ENCODE measurements at places on chromosomes 12 and 14. TPM values are rescaled to one million over a fixed set of nuclear protein-coding genes. Genes with fewer than 3 reads are reported as not detected.

DNA sequence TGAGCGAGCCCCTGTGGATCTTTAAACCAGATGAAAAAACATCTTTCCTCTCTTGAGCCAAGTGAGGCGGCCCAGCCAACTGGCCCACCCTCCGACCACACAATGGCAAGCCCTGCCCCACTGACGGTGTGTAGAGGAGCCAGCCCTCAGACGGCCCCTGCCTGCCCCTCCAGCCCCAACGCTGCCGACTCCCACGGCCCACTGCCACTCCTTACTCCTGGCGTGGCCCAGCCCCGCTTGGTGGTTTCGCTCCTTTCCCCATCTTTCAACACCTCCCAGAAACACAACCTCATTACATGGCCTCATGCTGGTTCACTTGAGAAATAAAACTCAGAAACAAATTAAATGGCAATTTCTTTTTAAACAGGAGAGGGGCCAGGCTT, 80.6 kb upstream of the DICER1 start:
- DNase-seq = no peak

- DNase-seq = peak; percentile 40
Measured at GRCh38 chr12:2686280-2686646, 108.5 kb upstream of the FKBP4 start.

- DNase-seq = no peak
Measured at GRCh38 chr14:89164168-89165073, 252.6 kb downstream of the FOXN3 start.

DNA sequence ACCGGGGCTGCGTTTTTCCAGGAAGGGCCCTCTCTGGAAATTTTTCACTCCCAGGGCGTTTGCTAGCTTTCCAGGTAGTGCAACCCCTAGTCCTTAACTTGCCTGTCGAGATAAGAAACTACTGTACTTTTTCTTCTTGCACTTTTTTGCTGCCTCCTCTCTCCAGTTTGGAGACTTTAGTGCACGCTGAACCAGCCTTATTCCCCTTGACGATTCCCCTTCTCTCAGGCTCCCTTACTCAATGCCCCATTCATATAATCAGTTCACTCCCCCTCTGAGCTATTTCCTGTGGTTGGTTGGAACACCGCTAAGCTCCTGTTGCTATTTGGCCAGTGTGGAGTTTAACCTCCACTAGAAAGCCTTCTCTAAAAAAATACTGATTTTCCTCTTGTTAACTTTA, 682 bp downstream of the CREBL2 start:
- peak; percentile 22 for DNase-seq

- DNase-seq = no peak
Measured at GRCh38 chr12:8692573-8692972, 5.2 kb upstream of the RIMKLB start.

GRCh38 chr12:124352839-124353238, 57.9 kb downstream of the RFLNA start:
- DNase-seq = no peak

DNA sequence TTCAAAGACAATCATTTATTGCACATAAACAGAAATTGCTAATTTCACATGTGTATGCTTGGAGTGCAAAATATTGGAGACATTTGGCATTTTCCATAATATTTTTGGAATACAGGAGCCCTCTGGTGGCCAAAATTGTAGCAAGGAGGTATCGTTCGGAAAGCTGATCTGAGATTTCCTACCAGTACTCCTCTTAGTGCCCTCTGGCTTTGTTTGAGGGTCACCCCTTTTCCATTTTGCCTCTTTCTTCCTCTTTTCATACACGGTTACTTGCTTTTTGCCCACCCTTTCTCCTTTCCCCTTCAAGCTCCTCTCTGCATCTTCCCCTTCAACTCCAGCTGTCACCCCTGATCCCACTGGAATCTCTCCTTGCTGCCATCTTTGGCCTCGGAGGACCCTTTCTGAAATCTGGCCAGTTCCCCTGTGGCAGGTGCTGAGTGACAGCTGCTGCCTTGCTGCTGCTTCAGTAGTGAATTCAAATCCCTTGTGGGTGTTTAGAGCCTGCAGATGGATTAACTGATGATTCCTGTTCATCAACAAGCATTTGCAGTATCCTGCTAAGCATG, 164.6 kb upstream of the PARP11 start:
- no peak for DNase-seq

GRCh38 chr12:112234303-112234702, 108.9 kb downstream of the TRAFD1 start:
- DNase-seq = no peak

GRCh38 chr12:65825507-65826352, 1.4 kb downstream of the HMGA2 start:
- no peak for DNase-seq

GRCh38 chr14:89025561-89026236, 201.2 kb downstream of the TTC8 start:
- no peak for DNase-seq

GRCh38 chr12:38607295-38607694, 290.7 kb downstream of the ALG10B start:
- DNase-seq = no peak

DNA sequence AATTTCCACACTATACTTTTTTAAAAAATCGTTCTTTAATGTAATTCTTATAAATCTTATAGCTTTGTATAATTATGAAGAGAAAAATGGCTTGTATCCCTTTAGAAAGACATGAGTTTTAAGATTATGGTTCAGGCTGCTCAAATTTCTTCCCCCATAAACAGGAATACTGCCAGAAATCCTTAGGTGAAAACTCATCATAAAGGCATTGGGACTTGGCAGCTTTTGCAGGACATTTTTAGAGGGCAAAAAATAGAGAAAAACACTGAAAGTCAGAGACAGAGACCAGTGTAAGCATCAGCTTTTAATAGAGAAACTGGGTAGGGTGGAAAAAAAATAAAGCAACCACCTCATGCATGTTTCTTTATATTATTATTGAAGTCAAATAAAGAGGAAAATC, 29.1 kb downstream of the LRRK2 start:
- no peak for DNase-seq

GRCh38 chr14:55756078-55756477, 176.1 kb downstream of the KTN1 start:
- DNase-seq = no peak

GRCh38 chr14:102590667-102591099, 1.8 kb upstream of the RCOR1 start:
- DNase-seq = no peak

DNA sequence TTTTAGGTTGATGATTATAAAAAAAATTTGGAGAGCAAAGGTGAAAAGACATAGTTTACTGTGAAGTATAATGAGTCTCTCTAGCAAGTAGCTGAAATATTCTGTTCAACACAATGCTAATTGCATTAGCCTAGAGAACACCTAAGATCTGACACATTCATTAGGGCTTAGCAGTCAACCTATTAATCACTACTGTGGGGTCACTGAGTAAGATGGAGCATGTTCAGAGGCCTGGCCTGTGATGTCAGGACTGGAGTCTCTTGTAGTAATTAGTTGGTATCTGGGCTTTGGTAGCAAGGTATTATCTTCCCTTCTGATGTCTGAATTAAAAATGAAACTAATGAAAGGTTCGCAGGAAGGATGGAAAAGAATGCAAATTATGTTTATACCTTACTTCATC, 112.7 kb downstream of the SLC16A7 start:
- DNase-seq = no peak

DNA sequence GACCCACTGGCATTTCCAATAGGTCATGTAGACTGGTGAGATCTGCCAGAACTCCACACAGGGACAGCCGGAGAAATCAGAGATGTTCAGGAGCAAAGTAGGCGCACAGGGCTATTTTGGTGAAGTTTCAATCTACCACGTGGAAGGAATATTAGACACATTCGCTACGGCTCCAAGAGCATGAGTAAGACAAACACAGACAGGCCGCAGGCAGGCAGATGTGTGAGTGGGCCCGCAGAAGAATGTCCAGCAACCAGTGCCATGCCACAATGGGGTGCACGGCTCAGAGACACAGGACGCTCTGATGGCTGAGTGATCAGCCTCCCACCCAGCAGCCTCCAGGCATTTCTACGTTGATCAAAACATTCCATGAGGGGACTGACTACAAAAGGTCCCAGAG, 10.4 kb downstream of the SLC15A4 start:
- no peak for DNase-seq

DNA sequence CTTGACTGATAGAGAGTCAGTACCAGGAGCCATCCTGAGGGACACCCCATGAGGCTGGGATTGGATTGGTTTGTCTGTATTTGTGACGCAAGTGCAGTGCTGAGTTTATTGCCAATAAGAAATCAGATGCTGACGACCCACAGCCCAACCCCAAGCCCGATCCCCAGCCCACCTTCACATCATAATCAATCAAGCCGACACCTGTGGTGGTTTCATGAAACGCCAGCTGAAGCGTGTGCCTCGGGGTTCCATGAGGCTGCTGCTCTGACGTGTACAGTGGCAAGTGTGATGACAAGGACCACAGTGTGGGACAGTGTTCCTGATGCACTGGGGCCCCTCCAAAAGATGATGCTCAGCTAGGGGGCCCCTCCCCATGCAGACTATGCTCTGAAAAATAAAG, 62.1 kb upstream of the C14orf180 start:
- no peak for DNase-seq

DNA sequence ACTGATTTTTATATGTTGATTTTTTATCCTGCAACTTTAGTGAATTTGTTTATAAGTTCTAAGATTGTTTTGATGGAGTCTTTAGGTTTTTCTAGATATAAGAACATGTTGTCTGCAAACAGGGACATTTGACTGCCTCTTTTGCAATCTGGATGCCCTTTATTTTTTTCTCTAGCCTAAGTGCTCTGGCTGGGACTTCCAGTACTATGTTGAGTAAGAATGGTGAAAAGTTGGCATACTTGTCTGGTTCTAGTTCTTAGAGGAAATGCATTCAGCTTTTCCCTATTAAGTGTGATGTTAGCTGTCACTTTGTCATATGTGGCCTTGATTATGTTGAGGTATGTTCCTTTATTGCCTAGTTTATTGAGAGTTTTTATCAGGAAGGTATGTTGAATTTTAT, 68.1 kb downstream of the ERC1 start:
- DNase-seq = no peak

DNA sequence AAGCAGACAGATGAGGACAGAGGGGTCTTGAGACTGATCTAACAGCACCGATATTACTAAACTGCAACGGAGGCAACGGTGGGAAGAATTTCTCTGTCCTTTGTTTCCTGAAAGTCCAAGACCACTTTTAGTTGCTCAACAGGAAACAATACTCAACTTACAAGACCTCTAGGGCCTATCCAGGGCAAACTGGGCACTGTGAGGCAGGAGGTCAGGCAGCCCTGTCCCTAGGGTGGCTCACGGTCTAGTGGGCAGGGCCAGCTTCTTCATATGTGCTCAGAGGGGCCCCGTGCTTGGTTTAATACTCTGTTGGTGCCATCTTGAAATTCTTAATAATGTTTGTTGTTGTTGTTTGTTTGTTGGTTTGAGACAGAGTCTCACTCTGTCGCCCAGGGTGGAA, 14.2 kb downstream of the SSH1 start:
- DNase-seq = no peak

GRCh38 chr12:99142651-99143050, 497.6 kb downstream of the APAF1 start:
- DNase-seq = no peak

DNA sequence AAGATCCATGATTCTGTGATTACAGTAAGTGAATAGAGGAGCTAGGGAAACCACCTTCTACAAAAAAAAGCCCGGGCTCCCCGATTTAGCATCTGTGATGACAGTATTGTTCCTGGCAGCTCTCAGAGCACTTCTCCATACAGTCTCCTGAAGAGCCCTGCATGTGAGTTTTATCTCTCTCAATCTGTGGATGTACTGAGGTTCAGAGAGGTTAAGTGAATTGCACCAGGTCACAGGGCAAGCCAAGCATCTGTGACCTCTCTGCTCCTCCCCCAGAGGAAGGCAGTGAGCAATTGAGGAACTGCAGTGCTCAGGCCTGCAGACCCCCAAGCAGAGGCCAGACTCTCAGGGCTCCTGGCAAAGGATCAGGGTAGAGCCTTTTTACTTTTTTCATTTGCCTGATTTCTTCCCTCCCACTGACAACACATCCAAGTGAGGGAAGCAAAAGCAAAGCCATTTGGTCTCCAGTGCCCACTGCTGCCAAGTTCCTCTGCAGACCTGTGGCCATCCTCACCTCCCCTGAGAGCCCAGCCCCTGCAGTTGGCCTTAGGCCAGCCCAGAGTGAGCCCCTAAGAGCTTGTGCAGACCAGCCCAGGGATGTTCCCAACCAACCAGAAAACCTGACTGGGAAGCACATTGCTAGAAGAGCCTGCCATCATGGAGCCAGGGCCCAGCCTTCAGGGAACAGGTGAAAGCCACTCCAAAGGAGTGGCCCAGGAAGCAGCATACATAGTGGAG, 47.6 kb upstream of the PNMA1 start:
- no peak for DNase-seq

DNA sequence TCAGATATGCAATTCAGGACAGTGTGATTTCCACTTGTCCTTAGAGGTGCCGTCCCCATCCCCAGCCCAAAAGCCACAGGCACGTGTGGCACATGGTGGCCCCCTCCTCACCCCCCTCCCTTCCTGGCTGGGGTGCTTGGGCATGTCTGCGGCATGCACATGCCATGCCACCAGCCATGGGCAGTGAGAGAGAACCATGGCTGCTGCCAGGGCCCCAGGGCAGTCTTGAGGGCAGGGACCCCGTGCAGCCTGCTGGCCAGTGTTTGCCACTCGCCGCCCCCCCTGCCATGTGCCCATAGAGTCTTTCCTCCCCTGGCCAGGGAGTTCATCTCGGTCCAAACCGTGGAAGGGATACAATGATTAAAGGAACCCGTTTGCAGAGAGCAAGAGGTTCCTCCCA, 41.5 kb downstream of the TNFAIP2 start:
- peak; percentile 37 for DNase-seq

GRCh38 chr12:120979862-120980696, 1.7 kb downstream of the HNF1A start:
- DNase-seq = no peak

DNA sequence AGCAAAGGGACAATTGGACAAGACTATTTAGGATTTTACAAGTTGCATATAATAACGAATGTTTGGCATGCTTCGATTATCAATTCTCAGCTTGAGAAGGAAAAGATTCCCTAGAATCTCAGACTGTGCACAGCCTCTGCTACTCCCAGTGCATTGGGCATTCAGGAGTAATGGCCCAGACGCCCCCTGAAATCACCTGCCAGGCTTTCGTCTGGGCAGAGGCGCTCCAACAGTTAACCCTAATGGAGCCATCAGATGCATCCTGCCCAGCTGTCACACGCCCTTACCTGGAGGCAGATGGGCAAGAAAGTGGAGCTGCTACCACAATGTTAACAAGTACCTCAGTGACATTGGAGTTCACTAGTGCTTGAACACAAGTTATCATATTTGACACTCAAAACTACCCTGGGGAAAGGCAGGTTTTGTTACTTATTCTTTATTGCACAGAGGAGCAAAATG, 927 bp upstream of the LRP6 start:
- no peak for DNase-seq

GRCh38 chr12:88866881-88867280, 286.6 kb upstream of the KITLG start:
- no peak for DNase-seq

The PIP4K2C gene
- 13.8 TPM for total RNA-seq

The LMNTD1 gene
- not detected for total RNA-seq

The FAM181A gene
- total RNA-seq = not detected

The TRIAP1 gene
- total RNA-seq = 33.8 TPM

The COX8C gene
- not detected for total RNA-seq

The RFX4 gene
- total RNA-seq = not detected
